ENCODE measurements at places on chromosomes 16 and 17. TPM values are rescaled to one million over a fixed set of nuclear protein-coding genes. Genes with fewer than 3 reads are reported as not detected.

CIBAR2 gene
- total RNA-seq, result not detected

MAP2K6 gene
- total RNA-seq, result 5.8 TPM

- DNase-seq, result no peak
Observed at GRCh38 chr17:19539841-19540311, 6.2 kb downstream of the SLC47A1 start.

- DNase-seq, result no peak
Observed at GRCh38 chr17:68627956-68628575, 26.9 kb upstream of the FAM20A start.

- no peak for DNase-seq
Observed at GRCh38 chr16:72723781-72724180, 324.1 kb downstream of the ZFHX3 start.

GRCh38 chr17:51748749-51749604, 409.5 kb downstream of the CA10 start:
- no peak for DNase-seq

GRCh38 chr17:39722965-39723848, 7.1 kb downstream of the MIEN1 start:
- DNase-seq, result no peak

- no peak for DNase-seq
Observed at GRCh38 chr16:26118575-26118974, 426.8 kb downstream of the HS3ST4 start.
